Posterior vena cava (tissue), 2 donors: ENCODE measurements at places on chromosomes 13 and 19. TPM values are rescaled to one million over a fixed set of nuclear protein-coding genes. Genes with fewer than 3 reads are reported as not detected.

NCCRP1 gene
- not detected for total RNA-seq

KLK12 gene
- not detected for total RNA-seq

APOC4 gene
- not detected for total RNA-seq

DNA sequence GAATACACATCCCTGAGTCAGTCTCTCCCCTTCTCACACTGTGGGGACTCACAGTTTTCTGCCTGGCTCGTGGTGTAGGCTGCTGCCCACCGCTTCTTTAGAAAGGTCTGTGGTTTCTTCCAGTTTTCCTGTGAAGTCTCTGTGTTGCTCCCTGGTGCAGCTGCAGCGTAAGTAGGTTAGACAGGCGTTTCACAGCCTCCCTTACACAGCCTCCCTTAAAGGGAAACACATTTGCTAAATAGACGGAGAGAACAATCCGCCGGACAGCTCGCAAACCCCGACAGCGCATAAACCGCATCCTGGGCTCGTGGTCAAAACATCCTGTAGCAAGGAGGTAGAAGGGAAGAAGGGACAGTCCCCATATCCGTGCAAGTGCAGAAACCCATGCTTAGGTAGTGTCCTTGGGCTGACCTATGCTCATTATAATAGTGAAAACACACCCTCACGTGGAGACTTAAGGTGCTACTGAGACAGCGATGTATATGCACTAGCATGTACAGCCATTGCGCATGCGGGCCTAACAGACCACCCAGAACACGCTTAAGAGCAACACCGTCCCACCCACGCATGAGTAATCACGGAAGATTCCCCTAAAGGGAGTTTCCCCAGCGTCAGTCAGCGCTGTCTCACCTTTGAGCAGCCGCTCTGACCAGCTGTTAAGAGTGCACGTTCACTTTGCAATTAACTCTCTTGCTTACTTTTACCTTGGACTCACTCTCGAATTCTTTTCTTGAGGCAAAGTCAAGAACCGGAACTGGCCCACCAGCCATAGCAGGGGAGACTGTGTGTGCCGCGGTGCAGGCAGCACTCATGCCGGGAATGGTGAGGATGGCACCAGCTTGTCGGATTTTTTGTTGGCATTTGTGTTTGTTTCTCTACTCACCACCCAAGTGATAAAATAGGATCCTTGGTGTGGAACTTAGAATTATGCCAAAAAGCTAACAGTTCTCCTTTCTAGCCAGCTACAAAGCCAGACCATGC is 16.6 kb downstream of the SIGLEC8 start:
- no peak for DNase-seq

DNA sequence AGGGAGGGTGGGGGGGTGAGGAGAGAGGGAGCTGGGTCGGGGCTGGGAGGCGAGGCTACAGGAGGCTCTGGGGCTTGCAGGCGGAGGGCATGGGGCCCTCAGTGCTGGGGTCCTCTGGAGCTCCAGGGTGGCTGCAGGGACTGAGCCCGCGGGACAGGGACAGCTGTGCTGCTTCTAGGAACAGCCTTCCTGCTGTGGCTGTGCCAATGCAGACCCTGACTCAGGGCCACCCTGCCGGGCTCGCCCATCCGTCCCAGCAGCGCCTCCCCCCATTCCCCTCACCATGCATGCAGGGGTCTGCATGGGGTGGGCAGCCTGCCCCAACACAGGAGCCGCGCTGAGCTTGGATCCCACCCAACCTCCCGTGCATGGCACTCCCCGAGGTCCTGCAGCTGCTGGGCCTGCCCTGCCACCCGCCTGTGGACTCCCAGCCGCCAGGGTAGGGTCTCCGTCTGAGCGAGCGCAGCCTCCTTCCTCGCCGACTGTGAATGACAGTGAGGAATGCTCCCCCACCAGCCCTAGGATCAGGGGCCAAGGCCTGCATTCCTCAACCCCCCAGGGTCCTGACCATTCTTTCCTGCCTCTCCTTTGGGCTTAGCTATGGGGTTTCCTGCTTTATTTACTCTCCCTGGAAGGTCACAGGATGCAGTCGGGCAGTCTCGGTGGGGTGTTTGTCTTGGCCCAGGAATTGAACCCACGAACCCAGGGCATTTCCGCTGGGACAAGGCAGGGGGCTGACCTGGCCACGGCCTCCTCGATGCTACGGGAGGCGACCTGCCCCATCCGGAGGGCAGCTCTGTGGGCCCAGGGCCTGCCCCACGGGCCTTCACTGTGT is 23.4 kb downstream of the CEBPG start:
- DNase-seq = peak; percentile 69

GRCh38 chr13:97438856-97439595 is 5.1 kb downstream of the RAP2A start:
- no peak for DNase-seq

- DNase-seq = peak; percentile 90
Observed at GRCh38 chr19:33905937-33906577, 109.4 kb downstream of the KCTD15 start.

DNA sequence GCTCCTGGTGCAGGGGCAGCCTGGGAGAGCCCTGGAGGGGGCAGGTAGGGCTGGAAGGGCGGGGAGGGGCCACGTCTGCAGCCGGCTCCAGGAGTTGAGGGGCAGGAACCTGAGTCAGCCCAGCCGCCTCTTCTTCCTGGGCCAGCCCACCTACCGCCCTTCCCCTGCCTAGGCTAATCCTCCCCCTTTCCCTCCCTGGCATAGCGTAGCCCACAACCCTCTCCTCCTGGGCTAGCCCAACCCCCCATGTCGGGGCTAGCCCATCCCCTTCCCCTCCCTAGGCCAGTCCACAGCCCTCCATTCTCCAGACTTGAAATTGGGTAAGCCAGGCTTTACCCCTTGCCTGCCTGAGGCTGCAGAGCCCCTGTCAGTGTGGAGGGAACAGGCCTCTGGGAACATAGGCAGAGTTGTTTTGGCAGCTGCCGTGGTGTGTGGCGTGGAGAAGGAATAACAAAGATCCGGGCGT is 20.6 kb upstream of the WDR18 start:
- DNase-seq = no peak

GRCh38 chr19:49997709-49998108 is 27.5 kb downstream of the VRK3 start:
- no peak for DNase-seq

PTPRH gene
- 1.6 TPM for total RNA-seq

- no peak for DNase-seq
Observed at GRCh38 chr13:98462946-98463345, 114.0 kb downstream of the STK24 start.

- no peak for DNase-seq
Observed at GRCh38 chr19:13160557-13160956, 10.3 kb downstream of the IER2 start.

DNA sequence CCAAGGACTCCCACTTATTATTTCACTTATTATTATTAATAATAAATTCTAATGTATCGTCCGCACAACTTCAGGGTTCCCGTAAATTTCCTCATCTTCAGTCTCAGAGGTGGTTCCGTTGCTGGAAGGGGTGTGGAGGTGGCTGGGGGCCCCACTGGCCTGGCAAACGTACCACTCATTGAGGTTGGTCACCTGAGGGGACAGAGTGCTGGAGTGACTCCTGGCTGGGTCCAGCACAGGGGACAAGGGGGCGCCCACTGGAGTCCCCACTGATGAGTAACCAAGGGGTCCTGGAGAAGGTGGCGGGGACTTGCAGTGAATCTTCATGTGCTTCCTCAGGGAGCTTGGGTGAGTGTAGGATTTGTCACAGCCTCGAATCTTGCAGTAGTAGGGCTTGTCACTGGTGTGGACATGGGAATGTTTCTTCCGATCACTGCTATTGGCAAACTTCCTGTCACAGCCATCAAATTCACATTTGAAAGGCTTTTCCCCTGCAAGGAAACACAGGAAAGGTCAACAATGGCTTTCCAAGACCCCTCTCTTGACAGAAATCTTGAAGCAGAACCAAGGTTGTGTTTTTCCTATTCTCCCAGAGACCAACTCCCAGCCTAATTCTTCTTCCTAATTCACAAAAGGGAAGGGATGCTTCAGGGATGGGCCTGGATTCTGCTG is 6.1 kb downstream of the ZIC5 start:
- DNase-seq = no peak

- peak; percentile 93 for DNase-seq
Observed at GRCh38 chr19:45428384-45429231, 4.9 kb upstream of the ERCC1 start.
